Adrenal gland (tissue), 19 donors: ENCODE measurements at places on chromosomes 7 and 10.
A peak's percentile ranks its signal among the peaks of the same experiment; 100 is the strongest.

DNA sequence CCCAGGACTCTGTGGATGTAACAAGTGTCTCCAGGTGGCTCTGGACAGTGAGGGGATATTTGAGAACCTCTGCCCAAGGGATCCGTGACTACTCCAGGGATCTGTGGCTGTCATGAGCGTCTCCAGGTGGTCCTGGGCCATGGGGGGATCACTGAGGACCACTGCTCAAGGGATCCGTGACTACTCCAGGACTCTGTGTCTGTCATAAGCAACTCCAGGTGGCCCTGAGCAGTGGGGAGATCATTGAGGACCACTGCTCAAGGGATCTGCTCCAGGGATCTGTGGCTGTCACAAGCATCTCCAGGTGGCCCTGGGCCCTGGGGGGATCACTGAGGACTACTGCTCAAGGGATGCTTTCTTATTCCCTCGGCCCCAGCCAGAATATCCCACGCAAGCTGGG, 133.2 kb upstream of the ADARB2 start:
- no peaks in the 10 kb centered on the region for H3K27me3 ChIP-seq
- no peak for DNase-seq
- H3K27ac ChIP-seq = no peak overlapping the region
- H3K36me3 ChIP-seq = no peaks in the 10 kb centered on the region
- H3K4me3 ChIP-seq = no peak overlapping the region

DNA sequence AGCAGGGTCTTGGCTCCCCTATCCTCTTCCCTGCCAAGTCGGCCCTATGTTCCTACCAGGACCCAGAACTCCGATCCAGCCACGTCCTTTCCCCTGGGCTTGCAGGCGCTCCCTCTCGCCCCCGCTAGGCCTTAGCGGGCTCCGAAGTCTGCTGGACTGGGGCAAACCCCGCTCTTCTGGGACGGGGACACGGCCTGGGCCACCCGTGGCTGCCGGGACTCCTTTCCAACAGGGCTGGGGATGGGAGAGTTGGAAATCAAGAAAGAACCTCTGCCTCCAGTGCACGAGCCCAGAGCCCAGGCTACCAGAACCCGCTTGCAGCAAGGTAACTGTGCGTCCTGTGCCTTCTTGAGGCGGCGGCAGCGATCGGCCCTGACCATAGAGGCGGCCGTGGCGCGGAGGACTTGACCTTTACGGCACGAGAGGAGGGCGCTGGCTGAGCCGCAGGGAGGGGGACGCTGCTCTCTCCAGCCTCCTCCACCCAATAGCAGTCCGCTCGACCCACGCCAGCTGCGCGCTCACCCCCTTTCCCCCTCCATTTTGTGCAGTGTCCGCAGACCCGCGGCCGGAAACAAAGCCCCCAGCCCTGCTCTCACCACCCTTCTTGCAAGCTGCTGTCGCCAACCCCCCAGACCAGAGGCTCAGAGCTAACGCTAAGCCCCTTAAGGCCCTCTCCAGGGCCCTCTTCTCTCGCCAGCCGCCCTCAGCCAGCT, 7.0 kb upstream of the HOXA11 start:
- peaks cover 26% of the 10 kb centered on the region for H3K4me1 ChIP-seq
- H3K36me3 ChIP-seq = no peaks in the 10 kb centered on the region
- peaks cover 100% of the 10 kb centered on the region for H3K27me3 ChIP-seq
- no peak overlapping the region for H3K4me3 ChIP-seq
- DNase-seq = no peak
- no peak overlapping the region for H3K27ac ChIP-seq

GRCh38 chr10:82742898-82743297, 867.9 kb downstream of the NRG3 start:
- peaks cover 4% of the 10 kb centered on the region for H3K4me1 ChIP-seq
- H3K4me3 ChIP-seq = no peak overlapping the region
- no peak overlapping the region for H3K27ac ChIP-seq
- no peaks in the 10 kb centered on the region for H3K36me3 ChIP-seq

DNA sequence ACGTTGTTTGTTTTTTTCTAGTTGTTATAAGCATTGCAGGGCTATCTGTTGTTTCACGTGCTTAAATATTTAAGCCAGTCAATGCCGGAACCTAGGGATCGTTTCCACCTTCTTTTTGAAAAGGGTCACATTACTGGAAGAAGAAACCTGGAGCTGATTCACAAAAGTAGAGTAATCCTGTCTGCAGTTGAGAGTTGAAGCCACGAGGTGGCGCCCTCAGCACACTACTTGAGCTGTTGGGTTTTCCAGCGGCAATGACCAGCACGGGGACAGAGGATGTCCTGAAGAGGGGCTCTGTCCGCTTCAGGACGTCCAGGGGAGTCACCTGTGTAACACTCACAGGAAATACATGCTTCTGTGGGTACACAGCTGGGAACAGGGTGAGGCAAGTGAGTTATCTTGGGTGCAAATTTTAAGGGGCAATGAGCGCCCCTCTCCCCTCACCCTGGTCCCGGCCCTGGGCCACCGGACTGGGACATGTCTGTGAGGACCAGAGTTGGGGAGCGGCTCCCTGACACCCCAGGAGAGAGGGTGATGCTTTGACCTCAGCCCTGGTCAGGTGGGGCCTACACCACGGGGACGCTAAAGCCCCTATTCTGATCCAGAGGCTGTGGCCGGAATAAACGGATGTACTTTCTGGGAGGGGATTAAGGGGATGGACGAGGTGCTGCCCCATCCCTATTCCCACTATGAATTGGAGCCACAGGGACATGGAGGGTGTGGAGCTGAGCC, 26.3 kb upstream of the WDFY4 start:
- DNase-seq = peak; percentile 83
- H3K27me3 ChIP-seq = no peaks in the 10 kb centered on the region
- no peak overlapping the region for H3K4me3 ChIP-seq
- H3K36me3 ChIP-seq = no peaks in the 10 kb centered on the region
- H3K27ac ChIP-seq = no peak overlapping the region
- peaks cover 16% of the 10 kb centered on the region for H3K4me1 ChIP-seq

GRCh38 chr7:22184549-22185199, 172.3 kb downstream of the RAPGEF5 start:
- no peaks in the 10 kb centered on the region for H3K27me3 ChIP-seq
- H3K36me3 ChIP-seq = no peaks in the 10 kb centered on the region
- no peaks in the 10 kb centered on the region for H3K4me1 ChIP-seq
- H3K27ac ChIP-seq = no peak overlapping the region
- no peak for DNase-seq

- H3K4me3 ChIP-seq = no peak overlapping the region
- H3K36me3 ChIP-seq = no peaks in the 10 kb centered on the region
- no peak overlapping the region for H3K27ac ChIP-seq
Observed at GRCh38 chr7:2196381-2197378, 36.1 kb downstream of the MAD1L1 start.

DNA sequence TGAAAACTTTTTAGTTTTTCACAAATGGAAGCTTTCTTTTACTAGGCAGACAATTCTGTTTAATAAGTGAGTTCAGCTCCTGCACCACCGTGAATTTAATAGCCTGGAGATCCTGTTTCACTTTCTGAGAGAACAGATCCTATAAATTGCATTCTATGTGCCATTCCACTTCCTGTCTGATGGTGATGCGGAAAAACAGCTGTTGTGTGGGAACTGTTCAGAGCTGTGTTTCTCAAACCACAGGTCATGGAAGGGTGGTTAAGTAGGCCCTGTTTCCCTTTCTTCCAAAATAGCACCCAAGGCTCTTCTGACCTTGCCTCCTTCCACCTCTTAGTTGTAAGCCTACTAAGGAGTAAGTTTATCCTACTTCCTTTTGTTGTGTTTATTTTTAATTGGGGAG, 97.2 kb upstream of the DKK1 start:
- H3K27ac ChIP-seq = peak overlapping the region; percentile 0
- peak; percentile 60 for DNase-seq
- peaks cover 6% of the 10 kb centered on the region for H3K4me1 ChIP-seq
- H3K27me3 ChIP-seq = no peaks in the 10 kb centered on the region
- H3K4me3 ChIP-seq = no peak overlapping the region
- H3K36me3 ChIP-seq = no peaks in the 10 kb centered on the region

DNA sequence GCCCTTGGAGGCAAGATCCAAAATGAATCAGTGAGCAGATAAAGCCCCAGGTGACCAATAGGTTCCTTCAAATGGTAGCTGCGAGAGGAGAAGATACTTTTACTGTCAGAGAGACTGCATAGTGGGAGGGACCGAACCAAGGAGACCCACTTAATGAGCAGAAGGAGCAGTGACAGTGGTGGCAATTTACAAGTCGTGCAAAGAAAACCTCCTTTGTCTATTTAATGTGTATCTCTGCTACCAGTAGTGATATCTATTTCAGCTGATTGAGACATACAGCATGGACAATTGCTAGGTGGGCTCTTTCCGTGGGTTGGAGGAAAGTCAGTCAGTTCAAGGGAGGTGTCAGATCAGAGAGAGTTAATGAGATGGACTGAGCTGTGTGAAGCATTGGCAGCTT, 480.4 kb downstream of the GATA3 start:
- no peaks in the 10 kb centered on the region for H3K4me1 ChIP-seq
- H3K27ac ChIP-seq = no peak overlapping the region
- H3K36me3 ChIP-seq = no peaks in the 10 kb centered on the region
- no peaks in the 10 kb centered on the region for H3K27me3 ChIP-seq
- H3K4me3 ChIP-seq = no peak overlapping the region

- H3K4me1 ChIP-seq = no peaks in the 10 kb centered on the region
- no peak overlapping the region for H3K4me3 ChIP-seq
- H3K36me3 ChIP-seq = no peaks in the 10 kb centered on the region
- no peaks in the 10 kb centered on the region for H3K27me3 ChIP-seq
Observed at GRCh38 chr10:105973360-105973759, 1191.1 kb downstream of the SORCS1 start.

- H3K36me3 ChIP-seq = no peaks in the 10 kb centered on the region
- DNase-seq = no peak
Observed at GRCh38 chr10:93461807-93462178, 20.3 kb downstream of the MYOF start.
